Activated CD4-positive, alpha-beta T cell treated with anti-CD3 and anti-CD28 coated beads for 48 hours (primary cell): ENCODE measurements at places on chromosomes 13 and 19.

DNA sequence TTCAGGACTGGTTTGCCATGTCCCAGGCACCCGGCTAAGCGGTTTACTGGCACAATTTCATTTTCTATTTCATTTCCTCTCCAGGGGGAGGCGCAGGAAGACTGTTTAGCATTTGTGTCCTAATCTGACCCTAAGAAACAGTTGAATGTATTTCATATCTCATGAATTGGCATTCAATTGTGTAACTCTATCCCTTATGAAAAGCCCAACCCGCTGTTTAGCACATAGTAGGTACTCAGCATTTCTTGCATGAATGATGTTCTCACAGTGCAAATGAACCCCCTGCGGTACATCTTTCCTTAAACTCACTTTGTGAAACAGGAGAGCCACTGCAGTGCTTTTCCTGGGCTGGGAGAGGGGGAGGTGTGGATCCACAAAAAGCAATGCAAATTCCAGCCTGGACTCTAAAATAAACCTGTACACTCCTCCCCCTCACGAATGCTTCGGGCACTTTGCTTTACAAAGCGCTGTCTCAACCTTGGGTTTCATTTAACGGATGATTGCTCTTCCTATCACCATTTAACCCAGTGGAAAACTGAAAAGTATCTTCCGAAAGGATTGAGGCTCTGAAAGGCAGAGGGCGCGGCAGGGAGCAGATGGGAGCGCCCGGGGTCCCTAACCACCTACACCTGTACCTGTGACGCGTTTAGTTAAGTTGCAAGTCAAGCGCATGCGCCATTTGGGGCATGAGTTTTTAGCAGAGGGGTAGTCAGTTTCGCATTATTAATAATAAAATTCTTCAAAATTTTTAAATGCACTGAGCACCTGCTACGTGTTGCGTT is 1.2 kb upstream of the EEF2 start:
- DNase-seq, result peak; percentile 66

GRCh38 chr19:51333836-51334460 is 8.0 kb downstream of the VSIG10L start:
- DNase-seq, result peak; percentile 54

- no peak for DNase-seq
These were observed 199.9 kb downstream of the DIAPH3 start for GRCh38 chr13:59963827-59964226.

- peak; percentile 32 for DNase-seq
These were observed 38.4 kb downstream of the DEDD2 start for GRCh38 chr19:42178791-42179674.

DNA sequence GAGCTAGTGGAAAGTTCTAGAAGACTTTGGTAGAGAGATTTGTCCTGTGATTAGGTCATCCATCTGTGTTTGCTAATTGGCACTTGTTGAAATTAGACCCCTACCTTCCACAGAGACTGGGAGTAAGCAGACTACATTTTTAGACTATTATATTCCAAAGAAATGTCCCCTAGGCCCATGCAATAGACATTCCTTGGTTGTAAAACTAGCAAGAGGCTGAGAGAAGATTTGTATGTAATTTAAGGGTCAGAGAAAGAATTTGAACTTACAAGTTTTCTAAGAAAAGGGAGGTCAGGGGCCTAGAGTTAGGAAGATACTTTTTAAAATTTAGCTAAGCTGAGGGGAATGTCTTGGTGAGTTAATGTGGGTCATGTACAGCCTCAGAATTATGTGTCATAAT is 470.7 kb upstream of the SLITRK1 start:
- DNase-seq, result no peak

GRCh38 chr19:39410017-39410830 is 2.2 kb upstream of the PLEKHG2 start:
- DNase-seq, result peak; percentile 73

DNA sequence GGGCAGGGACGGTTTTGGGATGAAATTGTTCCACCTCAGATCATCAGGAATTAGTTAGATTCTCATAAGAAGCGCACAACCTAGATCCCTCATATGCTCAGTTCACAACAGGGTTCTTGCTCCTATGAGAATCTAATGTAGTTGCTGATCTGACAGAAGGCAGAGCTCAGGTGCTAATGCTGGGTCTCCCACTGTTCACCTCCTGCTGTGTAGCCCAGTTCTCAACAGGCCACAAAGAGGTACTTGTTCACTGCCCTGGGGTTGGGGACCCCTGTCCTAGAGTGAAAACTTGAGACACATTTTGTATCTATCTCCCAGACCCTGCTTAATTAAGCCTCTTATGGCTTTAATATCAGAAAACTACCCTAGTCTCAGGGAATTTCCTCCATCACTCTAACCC is 966.0 kb downstream of the PCDH17 start:
- no peak for DNase-seq

GRCh38 chr19:17718947-17719711 is at the start of gene MAP1S:
MAP1S (plus strand) TSS chr19:17719480; CDS start chr19:17719503, 23 bp downstream.
- DNase-seq, result peak; percentile 78

GRCh38 chr13:79966059-79966458 is 374.9 kb downstream of the SPRY2 start:
- no peak for DNase-seq
